Activated CD4-positive, alpha-beta T cell treated with anti-CD3 and anti-CD28 coated beads, Interleukin-10, Interleukin-2, amounts not matched to agents 100 ng/mL and 50 ng/mL, durations not matched to agents 16 hours and 8 hours (primary cell): ENCODE measurements at places on chromosomes 2 and 18.

DNA sequence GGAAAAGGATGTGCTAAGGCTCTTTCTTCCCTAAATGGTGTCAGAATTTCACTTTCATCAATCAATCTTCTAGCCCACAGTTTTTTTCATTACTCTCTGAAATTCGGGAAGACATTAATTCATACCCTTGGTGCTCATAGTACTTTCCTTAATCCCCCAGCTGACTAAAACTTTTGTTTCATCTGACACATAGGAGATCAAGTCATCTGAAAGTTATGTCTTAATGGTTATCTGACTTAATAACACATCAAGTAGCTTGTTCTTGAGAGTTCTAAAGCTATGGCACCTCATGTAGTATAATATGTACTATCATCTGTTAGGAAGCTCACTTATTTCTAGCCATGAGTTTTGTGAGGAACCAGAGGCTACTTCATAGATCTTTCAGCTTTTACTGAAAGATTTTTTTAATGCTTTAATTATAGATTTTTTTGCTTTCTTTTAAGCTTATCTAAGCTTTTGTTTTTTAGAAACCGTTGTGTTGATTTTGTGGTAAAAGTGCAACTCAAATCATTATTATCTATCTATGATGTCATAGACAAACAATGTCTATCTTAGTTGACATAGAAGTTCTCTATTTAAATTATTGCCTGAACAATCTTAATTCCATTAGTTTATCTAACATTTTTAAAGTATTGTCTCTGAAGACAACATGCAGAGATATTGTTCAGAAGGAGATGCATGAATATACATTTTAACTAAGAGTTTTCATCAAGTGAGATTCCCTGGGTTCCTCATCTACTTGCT is 93.6 kb upstream of the UBXN4 start:
- DNase-seq: no peak

DNA sequence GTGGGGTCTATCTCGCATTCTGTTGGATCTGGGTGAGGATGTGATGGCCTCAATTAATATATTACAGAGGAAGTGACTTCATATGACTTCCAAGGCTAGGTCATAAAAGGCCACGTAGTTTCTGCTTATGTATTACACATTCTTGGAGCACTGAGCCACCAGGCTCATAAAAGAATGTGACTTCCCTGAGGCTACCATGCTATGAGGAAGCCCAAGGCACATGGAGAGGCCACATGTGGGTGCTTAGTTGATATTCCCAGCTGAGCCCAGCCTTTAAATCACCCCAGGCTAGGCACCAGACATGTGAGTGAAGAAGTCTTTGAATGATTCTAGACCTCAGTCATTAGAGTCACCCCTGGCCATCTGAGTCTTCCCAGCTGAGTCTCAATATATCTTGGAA is 13.3 kb upstream of the REEP1 start:
- no peak for DNase-seq

DNA sequence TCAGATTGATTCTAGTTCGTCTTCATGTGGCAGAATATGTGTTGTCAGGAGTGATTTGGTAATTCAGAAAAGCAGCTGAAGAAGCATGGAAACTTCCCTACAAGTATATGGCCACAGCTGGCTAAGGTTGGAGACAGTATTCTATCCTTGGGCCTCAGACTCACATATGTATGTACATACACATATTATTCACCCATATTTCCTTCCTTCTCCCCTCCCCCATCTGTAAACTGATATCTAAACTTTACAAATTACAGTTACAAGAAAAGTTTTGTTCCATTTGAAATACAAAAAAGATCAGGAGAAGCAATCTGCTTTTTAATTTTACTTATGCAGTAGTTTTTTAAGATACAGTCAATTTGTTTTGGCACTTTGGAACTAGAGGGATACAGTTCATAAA is 3.1 kb downstream of the SP3 start:
- DNase-seq: peak; percentile 43

DNA sequence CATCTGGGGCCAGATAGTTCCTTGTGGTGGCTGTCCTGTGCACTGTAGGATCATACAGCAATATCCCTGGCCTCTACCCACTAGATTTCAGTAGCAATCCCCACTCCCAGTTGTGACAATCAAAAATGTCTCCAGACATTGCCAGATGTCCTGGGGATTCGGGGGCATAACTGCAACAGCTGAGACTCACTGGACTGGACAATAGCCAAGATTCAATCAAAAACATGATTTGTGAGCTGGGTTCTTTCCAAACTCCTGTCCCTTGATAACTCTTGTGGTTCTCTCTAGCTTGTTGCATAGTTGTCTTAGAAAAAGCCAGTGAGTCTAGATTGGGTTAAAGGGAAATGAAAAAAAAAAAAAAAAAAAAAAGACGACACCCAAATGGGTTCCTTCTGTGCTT is 293.4 kb downstream of the CELF4 start:
- no peak for DNase-seq

DNA sequence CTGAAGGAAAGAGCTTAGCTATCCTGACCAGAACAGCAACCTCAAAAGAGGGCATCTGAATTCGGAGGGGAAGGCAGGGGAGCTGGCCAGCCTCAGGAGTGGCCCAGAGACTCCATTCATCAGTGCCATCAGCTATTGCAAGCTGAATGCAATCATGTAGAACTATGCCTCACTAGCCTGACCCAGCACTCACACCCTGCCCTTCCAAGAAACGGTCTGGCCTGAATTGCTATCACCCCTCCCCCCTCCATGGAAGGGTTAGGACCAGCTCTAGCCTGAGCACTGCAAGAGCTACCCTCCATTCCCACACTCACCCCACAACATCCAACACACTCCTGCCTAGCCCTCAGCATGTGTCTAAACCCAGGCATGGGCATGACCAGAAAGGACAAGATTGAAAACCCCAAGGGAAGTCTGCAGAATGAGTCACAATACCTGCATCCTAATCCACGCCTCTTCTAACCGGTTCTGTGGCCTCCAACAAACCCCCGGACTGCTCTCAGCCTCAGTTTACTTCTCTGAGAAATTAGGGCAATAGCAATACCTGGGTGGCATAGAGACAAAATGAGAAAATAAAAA is 120.3 kb downstream of the BCL11A start:
- no peak for DNase-seq

DNA sequence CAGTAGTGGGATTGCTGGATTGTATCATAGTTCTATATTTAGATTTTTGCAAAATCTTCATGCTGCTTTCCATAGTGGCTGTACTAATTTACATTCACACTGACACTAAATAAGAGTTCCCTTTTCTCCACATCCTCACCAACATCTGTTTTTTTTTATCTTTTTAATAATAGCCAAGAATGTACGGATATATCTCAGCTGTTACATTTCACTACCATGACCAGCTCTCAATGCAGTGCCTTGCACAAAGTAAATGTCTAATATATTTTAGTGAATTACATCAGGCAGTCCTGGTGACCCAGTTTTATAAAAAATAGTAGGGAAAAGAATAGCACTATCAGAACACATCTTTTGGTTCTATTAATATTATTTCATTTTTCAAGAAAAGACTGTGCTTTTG is 161.8 kb downstream of the LNPK start:
- DNase-seq: no peak

DNA sequence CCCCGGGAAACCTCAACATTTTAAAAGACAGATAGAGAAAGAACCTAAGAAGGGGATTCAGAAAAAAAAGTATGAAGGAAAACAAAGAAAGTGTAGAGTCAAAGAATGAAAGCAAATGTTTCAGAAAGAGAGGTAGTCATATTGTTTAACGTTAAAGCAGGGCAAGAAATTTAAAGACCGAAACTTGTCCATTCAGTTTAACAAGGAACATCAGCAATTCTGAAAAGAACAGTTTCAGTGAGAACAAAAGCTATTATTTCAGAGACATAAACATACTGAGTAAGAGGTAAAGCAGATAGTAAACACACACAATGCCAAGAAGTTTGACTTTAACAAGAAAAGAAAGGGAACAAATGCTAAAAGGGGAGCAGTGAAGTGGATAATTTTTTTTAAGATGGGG is 41.1 kb downstream of the MBD2 start:
- DNase-seq: peak; percentile 22

- DNase-seq: no peak
These were observed 9.8 kb downstream of the TUBB6 start for GRCh38 chr18:12317664-12318333.

DNA sequence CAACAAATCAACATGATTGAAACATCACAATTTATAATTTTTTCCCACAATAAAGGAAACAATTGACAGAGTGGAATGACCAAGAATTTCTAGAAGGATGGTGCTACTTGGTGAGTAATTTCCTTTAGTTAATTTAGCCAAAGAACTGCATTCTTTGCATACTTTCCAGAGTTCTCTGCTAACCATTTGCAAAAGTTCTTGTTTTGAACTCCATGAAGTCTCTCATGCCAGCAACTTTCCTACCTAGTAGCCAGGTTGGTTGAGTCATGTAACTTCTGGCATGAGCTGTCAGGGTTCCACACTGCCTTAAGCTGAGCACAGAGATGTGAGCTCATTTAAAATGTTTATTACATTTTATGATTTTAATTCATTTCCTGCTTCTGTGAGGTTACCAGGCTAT is 539.6 kb downstream of the PID1 start:
- DNase-seq: no peak

DNA sequence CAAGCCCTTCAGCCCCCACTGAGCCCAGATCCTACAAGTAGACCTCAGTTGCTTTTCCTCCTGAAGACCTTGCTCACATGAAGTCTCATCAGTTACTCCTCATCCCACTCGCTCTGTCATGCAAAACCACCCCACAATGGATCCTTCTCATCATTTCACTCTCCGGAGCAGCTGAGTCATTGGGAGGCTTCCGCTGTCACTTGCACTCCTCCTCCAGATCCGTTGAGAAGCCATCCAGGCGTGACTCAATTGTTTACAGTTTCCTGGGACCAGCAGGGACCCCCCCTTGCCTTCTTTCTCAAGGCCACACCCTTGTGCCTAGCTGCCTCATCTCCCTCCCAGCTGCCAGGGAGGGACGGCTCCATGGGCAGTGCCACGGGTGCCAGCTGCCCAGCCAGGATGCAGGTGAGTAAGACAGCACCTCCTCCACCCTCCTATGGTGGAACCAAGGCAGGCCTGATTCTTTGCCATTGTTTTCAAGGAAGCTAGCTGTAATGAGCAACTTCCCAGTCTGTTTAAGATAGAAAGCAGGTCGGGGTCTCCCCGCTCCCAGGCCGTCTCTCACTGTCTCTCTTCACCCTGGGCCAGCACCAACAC is 16.3 kb downstream of the GPR55 start:
- peak; percentile 92 for DNase-seq

DNA sequence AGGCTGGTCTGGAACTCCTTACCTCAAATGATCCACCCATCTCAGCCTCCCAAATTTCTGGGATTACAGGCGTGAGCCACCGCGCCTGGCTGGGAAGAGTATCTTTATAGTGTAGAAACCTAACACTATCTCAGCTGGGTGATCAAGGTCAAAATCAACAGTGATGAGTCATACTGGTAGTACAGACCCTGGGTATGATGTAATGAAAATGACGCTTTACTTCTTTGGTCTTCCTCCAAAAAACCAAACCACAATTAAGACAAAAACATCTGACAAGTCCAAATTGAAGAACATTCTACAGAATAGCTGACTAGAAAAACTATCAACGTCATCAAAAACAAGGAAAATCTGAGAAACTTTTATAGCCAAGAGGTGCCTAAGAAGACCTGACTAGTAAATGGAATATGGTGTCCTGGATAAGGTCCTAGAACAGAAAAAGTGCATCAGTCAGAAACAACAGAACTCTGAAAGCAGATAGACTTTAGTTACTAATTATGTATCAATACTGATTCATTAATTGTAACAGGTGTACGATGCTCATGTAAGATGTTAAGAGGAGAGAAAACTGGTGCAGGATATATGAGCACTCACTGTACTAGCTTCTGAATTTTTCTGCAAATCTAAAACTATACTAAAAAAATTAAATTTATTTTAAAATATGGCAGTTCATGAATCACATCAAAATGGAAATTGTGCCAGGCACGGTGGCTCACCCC is 25.4 kb downstream of the PDCL3 start:
- DNase-seq: peak; percentile 75

GRCh38 chr2:221501883-221502269 is 70.2 kb downstream of the EPHA4 start:
- DNase-seq: no peak

DNA sequence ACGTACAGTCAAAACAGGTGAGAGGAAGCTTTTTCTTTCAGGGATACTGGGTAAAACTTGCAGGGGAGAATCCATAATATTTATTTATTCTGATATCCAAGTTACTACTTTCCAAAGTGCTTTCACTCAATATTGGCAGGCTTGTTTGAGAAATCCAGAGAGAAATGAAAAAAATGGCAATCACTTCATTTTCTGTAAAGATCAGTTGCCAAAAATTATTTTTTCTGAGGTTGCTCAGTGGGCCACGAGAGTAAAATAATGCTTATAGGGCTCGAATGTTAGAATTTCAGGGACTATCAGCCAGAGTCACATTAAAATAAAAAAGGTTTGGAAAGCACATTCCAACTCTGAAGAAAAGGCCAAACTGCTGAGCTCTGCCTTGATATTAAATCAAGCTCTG is 324.6 kb upstream of the RND3 start:
- no peak for DNase-seq

GRCh38 chr2:9153643-9153980 is 53.0 kb upstream of the ASAP2 start:
- no peak for DNase-seq

- no peak for DNase-seq
These were observed 102.8 kb upstream of the CYP1B1 start for GRCh38 chr2:38178556-38179419.

- no peak for DNase-seq
These were observed 98.1 kb downstream of the AGAP1 start for GRCh38 chr2:235591921-235592320.

DNA sequence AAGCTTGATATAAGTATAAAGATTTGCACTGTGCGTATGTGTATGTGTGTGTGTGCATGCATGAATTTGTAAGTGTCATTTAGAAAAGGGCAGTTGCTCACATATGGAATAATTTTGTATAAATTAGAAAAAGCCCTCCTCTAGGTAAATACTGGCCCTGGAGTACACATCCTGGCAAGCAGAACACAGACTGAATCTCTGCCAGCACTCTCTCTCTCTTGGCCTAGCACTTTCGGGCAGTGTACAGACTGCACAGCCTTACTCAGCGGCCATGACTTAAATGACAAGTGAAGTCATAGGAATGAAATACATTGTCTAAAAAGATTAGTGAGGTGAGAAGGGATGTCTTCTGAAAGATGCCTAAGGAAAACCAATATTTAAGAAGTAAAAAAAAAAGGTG is 214.1 kb downstream of the RDH14 start:
- DNase-seq: no peak

DNA sequence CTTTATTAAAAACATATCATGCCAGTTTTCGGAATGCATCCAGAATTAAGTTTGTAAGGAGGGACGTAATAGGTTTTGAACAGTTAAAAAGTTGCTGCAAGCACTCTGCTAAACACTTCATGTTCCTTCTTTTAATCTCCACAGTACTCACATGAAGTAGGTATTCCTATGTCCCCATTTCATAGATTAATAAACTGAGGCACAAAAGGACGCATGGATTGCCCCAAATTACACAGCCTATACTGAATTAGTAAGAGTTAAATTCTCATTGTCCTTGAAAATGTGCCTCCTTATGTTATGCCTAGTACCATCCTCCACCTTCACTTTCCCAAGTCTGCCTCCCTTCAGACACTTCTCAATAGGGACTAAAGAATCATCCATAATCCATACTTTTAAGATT is 358.9 kb upstream of the ATP5MC3 start:
- DNase-seq: no peak
